Right cardiac atrium (tissue), 5 donors: ENCODE measurements at places on chromosomes 11 and 22. TPM values are rescaled to one million over a fixed set of nuclear protein-coding genes. Genes with fewer than 3 reads are reported as not detected.

GRCh38 chr11:13924801-13925327, 37.7 kb upstream of the SPON1 start:
- DNase-seq, result no peak

DNA sequence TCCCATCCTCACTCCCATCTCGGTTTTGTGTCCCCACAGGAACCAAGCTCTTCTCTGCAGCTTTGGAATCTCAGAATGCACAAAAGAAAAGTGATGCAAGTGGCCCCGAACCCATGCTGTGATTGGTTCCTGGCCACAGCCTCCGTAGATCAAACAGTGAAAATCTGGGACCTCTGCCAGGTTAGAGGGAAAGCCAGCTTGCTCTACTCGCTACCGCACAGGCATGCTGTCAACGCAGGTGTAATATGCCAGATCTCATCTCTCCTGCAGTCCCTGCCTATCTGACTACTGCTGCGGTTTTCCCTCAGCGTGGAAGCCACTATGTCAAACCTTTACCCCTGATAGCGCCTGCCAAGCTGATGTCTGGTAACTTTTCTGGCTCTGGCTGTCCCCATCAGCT, 200.5 kb upstream of the LRRC4C start:
- no peak for DNase-seq

- no peak for DNase-seq
These were observed 283.3 kb downstream of the CASP12 start for GRCh38 chr11:104614961-104615360.

DNA sequence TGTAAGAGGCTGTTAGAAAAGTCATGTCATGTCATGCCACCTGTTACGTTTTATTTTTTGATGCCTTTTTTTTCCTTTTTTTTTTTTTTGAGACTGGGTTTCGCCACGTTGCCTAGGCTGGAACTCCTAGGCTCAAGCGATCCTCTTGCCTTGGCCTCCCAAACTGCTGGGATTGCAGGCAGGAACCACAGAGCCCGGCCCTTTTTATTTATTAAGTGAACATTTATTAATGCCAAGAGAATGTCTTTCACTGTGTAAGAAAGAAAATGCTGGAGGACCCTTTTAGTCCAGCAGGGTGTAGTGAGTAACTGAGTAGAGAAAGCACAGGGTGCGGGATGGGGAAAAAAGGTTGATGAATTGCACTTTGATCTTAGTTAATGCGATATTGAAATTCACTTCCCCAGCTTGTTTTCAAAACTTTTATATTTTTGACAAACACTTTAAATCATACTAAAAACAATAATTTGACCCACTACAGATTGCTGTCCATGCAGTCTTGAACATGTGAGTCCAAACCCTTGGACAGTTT, 2.3 kb upstream of the XBP1 start:
- no peak for DNase-seq

Gene OR4B1
- not detected for polyA plus RNA-seq

Gene KRTAP5-10
- polyA plus RNA-seq, result not detected

DNA sequence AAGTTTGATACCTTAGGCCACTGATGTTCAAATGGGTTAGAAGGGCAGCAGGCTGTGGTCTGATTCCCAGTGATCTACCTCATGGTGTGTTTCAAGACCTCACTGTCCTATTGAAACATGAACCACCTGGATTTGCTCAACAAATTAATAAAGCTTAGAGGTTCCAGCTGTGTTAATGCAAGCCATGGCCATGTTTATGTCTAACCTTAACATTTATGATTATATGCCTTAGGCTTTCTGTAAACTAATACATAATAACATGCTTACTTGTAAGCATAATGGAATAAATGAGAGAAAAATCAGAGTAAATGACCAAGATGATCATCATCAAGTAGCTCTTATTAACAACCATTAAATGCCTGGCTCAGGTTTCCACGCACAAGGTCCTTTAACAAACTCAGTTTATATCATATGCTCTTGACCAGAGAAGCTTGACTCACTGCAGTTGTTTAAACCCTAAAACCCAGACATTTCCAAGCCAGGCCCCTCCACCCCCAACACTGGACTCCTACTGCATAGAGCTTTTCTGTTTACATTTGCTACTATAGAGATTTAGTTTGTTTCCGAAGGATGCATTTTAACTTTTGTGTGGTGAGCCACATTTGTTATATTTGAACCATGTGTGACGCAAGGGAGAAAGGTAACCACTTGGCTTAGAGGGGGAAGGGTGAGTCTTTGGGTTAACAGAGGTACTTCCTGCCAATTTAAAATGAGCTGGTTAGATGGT, 43.7 kb downstream of the KREMEN1 start:
- DNase-seq, result no peak

DNA sequence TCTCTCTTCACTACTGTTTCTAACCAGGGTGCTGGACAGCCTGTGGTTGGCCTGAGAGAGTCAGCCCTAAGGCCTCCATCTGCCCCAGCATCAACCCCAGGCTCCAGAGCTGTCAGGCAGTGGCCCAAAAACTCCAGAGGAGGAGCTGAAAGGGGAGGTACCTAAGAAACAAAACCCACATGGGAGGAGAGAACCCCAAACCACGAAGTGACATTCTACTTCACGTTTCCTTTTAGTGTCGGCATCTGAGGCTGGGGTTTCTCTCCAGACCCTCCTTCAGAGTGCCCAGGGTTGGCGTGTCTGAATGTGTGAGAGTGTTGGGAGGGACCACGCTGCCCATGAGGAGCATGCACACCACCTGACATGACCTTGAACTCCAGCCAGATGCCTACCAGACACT, 69.8 kb upstream of the NNMT start:
- peak; percentile 57 for DNase-seq

DNA sequence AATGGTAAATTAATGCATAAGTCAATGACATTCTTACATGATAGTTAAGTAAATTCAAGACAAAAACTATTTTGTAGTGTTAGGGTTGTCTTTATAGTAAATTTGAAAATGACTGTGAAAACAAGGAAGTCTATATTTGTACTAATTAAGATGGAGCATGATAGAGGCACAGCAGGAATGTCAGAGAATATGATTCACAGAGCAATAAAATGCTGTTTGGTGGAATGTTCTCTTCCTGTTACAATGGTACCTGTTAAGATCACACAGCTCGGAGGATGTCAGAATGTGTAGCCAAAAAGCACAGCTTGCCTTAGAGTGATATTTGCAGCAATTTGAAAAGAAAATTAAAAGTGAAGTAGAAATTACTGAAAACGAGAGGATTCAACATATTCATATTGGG, 2339.7 kb upstream of the RAG2 start:
- DNase-seq, result no peak

GRCh38 chr11:71252269-71252769, at the start of gene SHANK2:
Gene SHANK2, minus strand, starts transcription at chr11:71252577. Its CDS starts 105,251 bp downstream, at chr11:71147326.
- no peak for DNase-seq

- DNase-seq, result no peak
These were observed 12.0 kb downstream of the FRMD8 start for GRCh38 chr11:65398362-65398910.
